Fibroblast of villous mesenchyme (primary cell): ENCODE measurements at places on chromosomes 1 and 21.

DNA sequence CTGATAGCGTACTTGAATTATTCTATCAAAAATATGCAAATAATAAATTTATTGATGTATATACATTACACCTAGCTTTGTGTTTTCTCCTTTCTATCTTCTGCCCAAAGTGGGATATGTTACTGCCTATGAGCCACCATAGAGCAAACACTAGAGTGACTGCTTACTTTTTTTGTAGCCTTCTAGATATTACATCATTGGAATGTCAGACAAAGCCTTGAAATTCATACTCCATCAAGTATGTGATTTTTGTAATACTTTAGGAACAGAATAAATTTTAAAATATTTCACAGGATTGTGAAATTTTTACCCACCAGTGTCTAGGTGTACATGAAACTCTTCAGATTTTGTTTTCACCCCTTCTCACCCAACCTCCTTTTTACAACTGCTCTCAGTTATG lies 787.6 kb downstream of the USP25 start:
- DNase-seq = no peak

- DNase-seq = peak; percentile 29
Measured at GRCh38 chr1:25338986-25339385, 852 bp downstream of the TMEM50A start.

- no peak for DNase-seq
Measured at GRCh38 chr1:38044221-38045215, 2.1 kb downstream of the POU3F1 start.

DNA sequence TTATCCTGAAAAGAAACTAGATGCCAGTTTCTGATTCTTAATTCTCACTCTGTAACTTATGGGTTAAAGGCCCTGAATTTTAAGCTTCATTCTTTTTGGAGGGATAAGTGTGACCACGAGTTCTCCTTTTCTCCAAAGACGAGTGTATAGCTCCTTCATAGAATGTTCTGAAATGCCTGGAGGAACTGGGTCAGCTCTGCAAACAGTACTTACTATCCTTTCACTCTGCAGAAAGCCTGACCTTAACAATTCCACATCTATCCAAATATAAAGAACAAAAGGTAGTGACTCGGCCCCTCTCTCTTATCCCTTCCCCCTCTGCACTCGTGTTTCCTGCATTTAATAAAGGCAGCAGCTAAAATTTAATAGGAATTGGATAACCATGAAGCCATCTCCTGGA lies 150.5 kb downstream of the LYPLAL1 start:
- no peak for DNase-seq

GRCh38 chr1:199404976-199405375 lies 622.5 kb upstream of the NR5A2 start:
- DNase-seq = peak; percentile 11

- DNase-seq = no peak
Measured at GRCh38 chr1:248630551-248630950, 4.3 kb downstream of the OR2T11 start.

DNA sequence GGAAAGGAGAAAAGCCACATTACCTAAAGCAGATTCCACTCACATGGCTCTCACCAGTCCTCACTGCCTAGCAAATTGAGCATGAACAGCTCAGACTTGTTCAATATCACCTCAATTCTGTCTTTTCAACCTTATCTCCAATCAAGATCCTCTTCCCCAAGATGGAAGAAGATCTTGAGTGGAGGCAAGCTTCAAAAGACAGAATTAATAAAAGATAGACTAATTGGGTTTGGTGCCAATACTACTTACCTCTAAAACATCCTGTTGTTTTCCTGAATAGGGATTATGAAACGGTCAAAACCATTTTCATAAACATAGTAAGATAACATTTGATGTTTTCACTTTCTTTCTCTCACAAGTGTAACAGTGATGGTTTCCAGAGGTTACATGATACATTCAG lies 349.2 kb upstream of the PLD5 start:
- DNase-seq = no peak

- DNase-seq = peak; percentile 88
Measured at GRCh38 chr1:38735651-38736161, 123.9 kb downstream of the RRAGC start.

- peak; percentile 52 for DNase-seq
Measured at GRCh38 chr1:171742577-171742922, 685 bp upstream of the VAMP4 start.

DNA sequence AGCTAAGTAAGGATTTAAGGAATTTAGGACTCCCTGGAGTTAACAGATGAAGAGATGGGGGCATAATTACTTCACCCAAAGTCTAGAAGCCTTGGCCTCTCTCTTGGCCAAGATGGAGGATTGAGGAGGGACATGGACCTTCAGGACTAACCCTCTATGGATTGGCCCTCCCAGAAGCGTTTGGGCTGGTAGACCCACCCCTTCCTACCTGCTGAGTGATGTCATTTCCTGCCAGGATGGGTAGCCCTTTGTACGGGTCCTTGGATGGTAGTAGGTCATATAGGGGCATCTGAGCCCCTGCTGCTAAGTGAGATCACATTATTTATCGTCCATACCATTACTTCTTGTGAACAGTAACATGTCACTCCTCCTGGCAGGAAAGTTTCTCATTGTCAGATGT lies 17.7 kb downstream of the LURAP1 start:
- DNase-seq = no peak

GRCh38 chr1:53391982-53392381 lies 64.1 kb upstream of the LRP8 start:
- DNase-seq = no peak

- DNase-seq = peak; percentile 8
Measured at GRCh38 chr21:17343055-17343454, 169.8 kb upstream of the CXADR start.

- DNase-seq = peak; percentile 27
Measured at GRCh38 chr21:20971296-20971921, 26.8 kb upstream of the NCAM2 start.

GRCh38 chr21:42622284-42622683 lies 31.1 kb upstream of the PDE9A start:
- DNase-seq = no peak

DNA sequence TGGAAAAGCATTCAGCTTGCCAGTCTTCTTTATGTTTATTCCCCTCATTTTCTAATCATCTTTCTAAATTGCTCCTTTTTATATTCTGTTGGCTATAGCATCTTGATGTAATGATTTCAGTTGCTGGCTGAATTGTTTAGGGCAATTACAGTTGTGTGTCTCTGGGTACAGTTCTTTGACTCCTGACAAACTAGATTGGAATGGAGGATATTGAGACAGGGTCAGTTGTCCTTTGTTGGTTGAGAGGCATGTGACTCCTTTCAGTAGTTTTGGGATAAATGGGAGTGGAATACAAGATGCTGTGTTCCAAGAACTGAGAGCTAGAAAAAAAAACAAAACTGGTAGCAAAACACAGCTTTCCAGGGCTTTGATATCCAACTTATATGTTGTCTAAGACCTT lies 1.5 kb downstream of the CENPF start:
- no peak for DNase-seq

DNA sequence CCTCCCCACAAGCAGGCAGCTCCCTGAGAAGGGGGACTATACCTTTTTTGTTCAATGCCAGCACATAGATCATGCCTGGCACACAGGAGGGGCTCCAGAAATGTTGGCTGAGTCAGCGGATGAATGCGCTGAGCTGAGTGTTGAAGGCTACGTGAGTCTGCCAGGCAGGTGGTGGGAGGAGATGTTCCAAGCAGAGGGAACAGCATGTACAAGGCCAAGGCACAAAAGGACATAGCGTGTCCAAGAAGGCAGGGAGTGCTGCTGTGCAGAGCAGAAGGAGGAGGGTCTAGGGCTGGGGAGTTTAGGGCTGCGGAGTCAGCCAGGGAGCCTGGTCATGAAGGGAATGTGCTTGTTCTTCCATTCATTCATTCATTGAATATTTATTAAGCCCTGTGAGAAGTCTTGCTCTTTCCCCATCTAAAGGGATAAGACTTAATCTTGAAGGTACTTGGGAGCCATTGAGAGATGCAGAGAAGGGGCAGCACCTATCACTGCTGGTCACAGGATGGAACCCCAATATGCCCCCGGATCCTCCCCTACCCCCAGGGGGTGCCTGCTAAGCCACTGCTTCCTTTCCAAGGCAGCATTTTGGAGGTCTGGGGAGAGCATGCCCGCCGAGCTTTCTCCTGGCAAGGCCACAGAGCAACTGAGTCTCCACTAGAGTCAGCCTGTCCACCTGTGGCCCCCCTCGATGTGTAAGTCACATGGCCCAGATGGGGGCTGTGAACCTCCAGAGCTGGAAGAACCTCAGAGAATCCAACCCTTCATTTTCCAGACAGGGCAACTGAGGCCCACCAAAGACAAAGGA lies 31.2 kb upstream of the LAPTM5 start:
- DNase-seq = no peak

DNA sequence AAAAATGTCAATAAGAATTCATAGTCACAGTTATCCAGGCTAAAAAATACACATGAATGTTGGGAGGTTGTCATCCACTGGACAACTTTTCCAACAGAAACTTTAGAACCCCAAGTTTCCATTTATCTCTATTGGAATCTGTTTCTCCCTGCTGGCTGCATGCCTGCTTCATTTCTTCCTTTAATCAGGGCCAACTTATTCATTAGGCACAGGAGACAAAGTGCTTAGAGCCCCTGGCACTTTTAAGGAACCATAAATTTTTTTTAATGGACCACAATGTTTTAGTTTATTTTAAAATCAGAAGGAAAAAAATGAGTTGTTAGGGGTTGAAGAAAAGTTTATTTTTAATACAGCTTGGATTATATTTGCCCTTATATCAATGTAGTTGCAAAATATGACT lies 26.7 kb upstream of the C2CD2 start:
- DNase-seq = no peak

- no peak for DNase-seq
Measured at GRCh38 chr1:51072043-51072439, 30.0 kb upstream of the C1orf185 start.

GRCh38 chr1:33512226-33513011 lies 40.0 kb downstream of the ZSCAN20 start:
- DNase-seq = no peak

DNA sequence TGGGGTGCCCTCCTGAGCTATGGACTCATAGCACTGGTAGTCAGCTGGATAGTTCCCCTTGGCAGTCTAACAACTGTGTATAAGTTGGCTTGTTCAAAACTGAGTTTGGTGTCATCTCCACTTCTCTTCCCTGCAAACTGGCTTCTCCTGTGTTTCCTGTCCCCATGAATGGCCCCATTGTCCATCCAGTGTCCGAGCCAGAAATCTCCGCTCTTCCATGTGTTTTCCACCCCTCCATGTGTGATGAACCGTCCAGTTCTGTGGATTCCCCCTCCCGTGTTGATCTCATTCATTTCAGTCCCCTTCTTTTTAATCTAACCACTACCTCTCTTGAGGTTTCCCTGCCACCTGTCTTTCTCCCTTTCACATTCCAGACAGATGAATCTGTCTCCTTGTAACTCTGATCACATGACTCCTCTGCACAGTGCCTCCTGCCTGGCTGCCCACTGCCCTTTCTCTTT lies 195.7 kb downstream of the ROR1 start:
- no peak for DNase-seq

GRCh38 chr1:56153276-56153675 lies 426.1 kb downstream of the PLPP3 start:
- no peak for DNase-seq

- DNase-seq = peak; percentile 30
Measured at GRCh38 chr21:35697321-35697808, 363.0 kb downstream of the SETD4 start.

DNA sequence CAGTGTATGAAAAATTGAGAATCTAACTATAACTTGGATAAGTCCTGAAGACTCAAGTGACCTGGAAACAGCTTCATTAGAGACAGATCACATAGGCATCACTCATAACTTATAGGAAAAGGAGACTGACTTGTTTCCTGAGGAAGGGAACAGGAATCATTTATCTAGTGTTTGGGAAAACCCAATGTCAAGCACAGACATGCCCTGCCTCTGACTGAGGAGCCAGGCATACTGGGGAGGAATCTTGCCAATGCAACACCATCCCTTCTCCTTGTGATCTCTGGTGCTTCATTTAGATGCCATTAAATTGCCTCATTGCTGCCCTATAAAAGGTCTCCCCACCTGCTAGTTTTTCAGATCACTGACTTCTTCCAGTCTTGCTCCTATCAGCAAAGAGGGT lies 10.3 kb downstream of the LCE4A start:
- no peak for DNase-seq

GRCh38 chr1:17565461-17566252 lies 26.2 kb downstream of the ARHGEF10L start:
- DNase-seq = no peak
